Liver (tissue), 10 donors: ENCODE measurements at places on chromosomes 3 and 15. TPM values are rescaled to one million over a fixed set of nuclear protein-coding genes. Genes with fewer than 3 reads are reported as not detected.

DNA sequence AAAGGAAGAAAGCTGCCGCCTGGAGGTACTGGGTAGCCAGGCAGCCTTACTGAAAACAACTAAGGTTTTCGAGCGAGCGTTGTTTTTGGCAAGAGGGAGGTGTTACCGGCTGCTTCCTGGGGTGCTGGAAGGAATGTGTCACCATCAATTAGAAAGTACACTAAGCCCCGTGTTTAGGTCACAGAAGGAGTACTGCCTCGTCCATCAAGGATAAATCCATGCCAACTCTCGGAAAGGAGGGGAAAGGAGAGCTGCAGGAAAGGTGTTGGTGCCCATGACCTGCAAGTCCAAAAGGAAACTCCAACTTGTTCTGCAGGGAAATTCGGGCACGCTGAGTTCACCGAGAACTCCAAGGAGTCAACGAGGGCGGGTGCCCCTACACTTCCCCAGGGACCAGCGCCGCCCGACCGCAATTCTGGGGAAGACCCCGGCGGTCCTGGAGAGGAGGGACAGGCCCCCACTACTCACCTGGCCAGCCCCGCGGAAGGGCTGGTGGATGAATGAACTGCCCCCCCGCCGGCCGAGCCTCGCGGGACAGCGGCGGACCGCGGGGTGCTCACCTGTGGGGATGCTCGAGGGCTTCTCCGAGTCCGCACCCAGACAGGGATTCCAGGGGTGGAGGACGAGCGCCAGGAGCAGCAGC, 542 bp downstream of the PLOD2 start:
- peak; percentile 41 for DNase-seq
- no peaks in the 10 kb centered on the region for H3K36me3 ChIP-seq
- no peaks in the 10 kb centered on the region for H3K27me3 ChIP-seq

DNA sequence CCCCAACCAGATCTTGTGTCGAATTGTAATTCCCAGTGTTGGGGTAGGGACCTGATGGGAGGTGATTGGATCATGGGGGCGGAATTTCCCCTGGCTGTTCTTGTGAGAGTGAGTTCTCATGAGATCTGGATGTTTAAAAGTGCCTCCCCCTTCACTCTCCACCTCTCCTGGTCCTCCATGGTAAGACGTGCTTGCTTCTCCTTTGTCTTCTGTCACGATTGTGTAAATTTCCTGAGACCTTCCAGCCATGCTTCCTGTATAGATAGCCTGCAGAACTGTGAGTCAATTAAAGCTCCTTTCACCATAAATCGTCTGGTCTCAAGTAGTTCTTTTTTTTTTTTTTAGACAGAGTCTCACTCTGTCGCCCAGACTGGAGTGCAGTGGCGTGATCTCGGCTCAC, 42.3 kb downstream of the NR1D2 start:
- H3K36me3 ChIP-seq: no peaks in the 10 kb centered on the region
- DNase-seq: no peak
- H3K4me1 ChIP-seq: no peaks in the 10 kb centered on the region
- no peak overlapping the region for H3K4me3 ChIP-seq

- no peaks in the 10 kb centered on the region for H3K4me1 ChIP-seq
- H3K36me3 ChIP-seq: no peaks in the 10 kb centered on the region
- peak overlapping the region; percentile 58 for H3K27ac ChIP-seq
- no peak overlapping the region for H3K4me3 ChIP-seq
- no peak for DNase-seq
Measured at GRCh38 chr3:156483426-156483825, 71.5 kb downstream of the SSR3 start.

GRCh38 chr3:157939166-157939565, 167.1 kb downstream of the SHOX2 start:
- peaks cover 4% of the 10 kb centered on the region for H3K27me3 ChIP-seq
- no peak for DNase-seq
- H3K4me3 ChIP-seq: no peak overlapping the region
- no peaks in the 10 kb centered on the region for H3K36me3 ChIP-seq
- H3K27ac ChIP-seq: no peak overlapping the region

- H3K4me1 ChIP-seq: no peaks in the 10 kb centered on the region
- no peak overlapping the region for H3K27ac ChIP-seq
Measured at GRCh38 chr3:178288074-178288473, 248.2 kb upstream of the KCNMB2 start.

DNA sequence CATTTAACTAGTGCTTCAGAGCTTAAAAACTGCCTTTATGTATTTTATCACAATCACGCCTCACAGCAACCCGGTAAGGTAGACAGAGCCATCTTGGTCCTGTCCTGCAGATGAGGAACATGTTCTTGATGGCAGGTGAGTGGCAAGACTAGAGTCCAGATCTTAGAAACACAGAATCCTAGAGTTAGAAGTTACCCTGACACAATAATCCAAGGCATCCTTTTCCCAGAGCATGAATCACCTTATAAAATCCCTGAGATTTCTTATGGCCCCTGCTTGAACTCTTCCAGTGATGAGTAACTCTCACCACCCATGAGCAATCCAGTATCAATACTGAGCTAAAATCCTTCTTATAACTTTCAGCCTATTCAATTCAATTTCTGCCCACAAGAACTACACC, 16.9 kb downstream of the POPDC2 start:
- no peaks in the 10 kb centered on the region for H3K27me3 ChIP-seq
- H3K27ac ChIP-seq: no peak overlapping the region
- no peaks in the 10 kb centered on the region for H3K4me1 ChIP-seq
- no peak for DNase-seq
- no peaks in the 10 kb centered on the region for H3K36me3 ChIP-seq
- no peak overlapping the region for H3K4me3 ChIP-seq

GRCh38 chr3:70067860-70068521, 68.5 kb downstream of the SAMMSON start:
- no peak overlapping the region for H3K4me3 ChIP-seq
- DNase-seq: no peak

- no peaks in the 10 kb centered on the region for H3K27me3 ChIP-seq
- DNase-seq: no peak
- H3K36me3 ChIP-seq: no peaks in the 10 kb centered on the region
- H3K4me1 ChIP-seq: no peaks in the 10 kb centered on the region
- H3K4me3 ChIP-seq: no peak overlapping the region
- no peak overlapping the region for H3K27ac ChIP-seq
Measured at GRCh38 chr3:4008205-4008604, 209.0 kb downstream of the LRRN1 start.

- no peak overlapping the region for H3K4me3 ChIP-seq
- H3K4me1 ChIP-seq: peaks cover 2% of the 10 kb centered on the region
- no peaks in the 10 kb centered on the region for H3K36me3 ChIP-seq
- DNase-seq: no peak
- H3K27me3 ChIP-seq: no peaks in the 10 kb centered on the region
Measured at GRCh38 chr3:187798531-187799530, 53.6 kb upstream of the BCL6 start.

- H3K27me3 ChIP-seq: no peaks in the 10 kb centered on the region
- H3K4me3 ChIP-seq: no peak overlapping the region
- no peaks in the 10 kb centered on the region for H3K4me1 ChIP-seq
Measured at GRCh38 chr3:186152889-186153292, 44.0 kb upstream of the ETV5 start.

DNA sequence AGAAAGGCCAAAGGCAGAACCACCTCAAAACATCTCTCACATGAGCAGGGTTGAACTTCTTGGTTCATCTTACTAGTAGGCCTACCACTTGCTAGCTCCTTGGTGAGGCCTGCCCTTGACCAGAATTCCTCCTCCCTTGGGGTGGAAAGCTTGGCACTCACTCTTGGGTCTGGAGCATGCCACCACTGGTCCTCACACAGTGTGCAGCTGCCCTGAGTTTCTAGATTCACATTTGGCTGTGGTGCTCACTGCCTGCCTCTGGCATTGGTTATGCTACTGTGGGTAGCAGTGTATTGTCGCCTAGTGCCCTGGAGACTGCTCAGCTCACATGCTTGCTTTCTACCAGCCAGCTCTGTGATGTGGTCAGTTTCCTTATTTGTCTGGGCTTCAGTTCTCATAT, 23.7 kb downstream of the OXNAD1 start:
- peaks cover 21% of the 10 kb centered on the region for H3K36me3 ChIP-seq
- no peaks in the 10 kb centered on the region for H3K27me3 ChIP-seq
- H3K4me1 ChIP-seq: no peaks in the 10 kb centered on the region
- DNase-seq: no peak
- no peak overlapping the region for H3K27ac ChIP-seq

DNA sequence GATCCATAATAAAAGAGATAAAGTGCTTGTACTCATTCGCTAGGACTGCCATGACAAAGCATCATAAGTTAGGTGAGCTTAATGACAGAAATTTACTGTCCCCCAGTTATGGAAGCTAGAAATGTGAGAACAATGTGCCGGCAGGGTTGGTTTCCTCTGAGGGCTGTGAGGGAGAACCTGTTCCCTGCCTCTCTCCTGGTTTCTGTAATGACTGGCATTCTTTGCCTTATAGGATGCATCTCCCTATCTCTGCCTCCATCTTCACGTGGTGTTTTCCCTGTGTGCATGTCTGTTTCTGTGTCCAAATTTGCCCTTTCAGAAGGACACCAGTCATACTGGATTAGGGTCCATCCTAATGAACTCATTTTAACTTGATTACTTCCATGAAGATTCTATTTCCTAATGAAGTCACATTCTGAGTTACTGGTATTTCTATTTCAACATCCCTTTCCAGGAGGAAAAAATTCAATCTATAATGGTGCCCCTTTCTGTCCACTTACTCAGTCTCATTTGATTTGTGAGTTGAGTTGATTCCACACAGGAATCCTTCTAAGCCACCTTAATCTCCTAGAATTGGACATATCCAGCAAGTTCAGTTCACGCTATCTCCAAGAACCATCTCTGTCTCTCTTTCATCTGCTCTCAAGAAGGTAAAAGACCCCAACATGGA, 71.2 kb upstream of the LIPC start:
- no peaks in the 10 kb centered on the region for H3K4me1 ChIP-seq
- H3K36me3 ChIP-seq: no peaks in the 10 kb centered on the region
- no peak for DNase-seq
- no peak overlapping the region for H3K27ac ChIP-seq
- H3K27me3 ChIP-seq: no peaks in the 10 kb centered on the region

DNA sequence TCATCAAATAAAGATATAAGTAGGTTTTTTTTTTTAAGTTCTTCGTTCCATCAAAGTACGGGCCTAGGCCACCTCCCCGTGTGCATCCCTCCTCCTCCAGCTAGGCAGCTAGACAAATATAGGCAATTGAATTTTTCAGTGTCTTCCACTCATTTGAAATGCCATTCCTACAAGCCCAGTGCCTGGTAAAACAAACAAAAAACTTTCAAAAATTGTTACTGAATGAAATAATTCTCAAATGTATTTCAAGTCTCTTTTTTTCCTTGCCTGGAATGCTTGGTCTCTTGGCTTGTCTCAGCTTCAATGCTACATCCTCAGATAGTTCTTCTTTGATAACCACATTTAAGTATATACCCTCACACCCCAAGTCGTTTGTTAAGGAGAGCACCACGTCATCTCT, 3.8 kb downstream of the EIF2AK4 start:
- H3K27me3 ChIP-seq: no peaks in the 10 kb centered on the region
- peaks cover 13% of the 10 kb centered on the region for H3K4me1 ChIP-seq
- no peak for DNase-seq

- no peak for DNase-seq
- H3K27ac ChIP-seq: no peak overlapping the region
- no peaks in the 10 kb centered on the region for H3K4me1 ChIP-seq
- H3K36me3 ChIP-seq: no peaks in the 10 kb centered on the region
- no peak overlapping the region for H3K4me3 ChIP-seq
- H3K27me3 ChIP-seq: no peaks in the 10 kb centered on the region
Measured at GRCh38 chr3:21747966-21748555, 2.9 kb downstream of the ZNF385D start.

DNA sequence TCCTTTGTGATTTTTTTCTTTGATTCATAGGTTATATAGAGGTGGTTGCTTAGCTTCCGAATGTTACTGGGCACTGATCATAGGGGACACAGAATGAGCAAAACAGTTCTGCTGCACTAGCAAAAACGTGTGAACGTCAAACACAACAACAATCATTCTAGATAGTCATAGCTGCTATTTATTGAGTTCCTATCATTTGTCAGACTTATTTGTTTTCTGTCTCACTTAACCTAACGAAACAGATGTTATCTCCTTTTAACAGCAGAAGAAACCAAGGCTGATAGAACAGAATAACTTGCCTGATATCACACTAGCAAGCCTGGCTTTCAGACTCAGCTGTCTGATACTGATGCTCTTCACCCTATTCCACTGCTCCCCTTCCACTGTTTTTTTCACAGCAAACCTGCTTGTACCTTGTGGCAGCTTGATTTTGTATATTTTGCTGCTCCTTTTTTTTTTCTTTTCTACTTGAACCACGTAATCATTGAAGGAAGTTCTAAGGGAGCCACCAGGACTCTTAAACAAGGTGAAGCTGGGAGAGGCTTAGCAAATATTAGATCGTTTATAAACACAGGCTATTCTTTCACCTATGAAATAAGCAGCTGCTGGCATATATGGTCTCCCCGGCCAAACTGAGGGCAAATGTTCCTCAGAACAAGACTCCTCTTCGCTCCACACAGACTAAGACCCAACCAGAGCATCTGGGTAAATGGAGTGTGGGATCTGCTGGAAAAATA, 78.8 kb downstream of the MCF2L2 start:
- no peaks in the 10 kb centered on the region for H3K27me3 ChIP-seq
- no peaks in the 10 kb centered on the region for H3K4me1 ChIP-seq
- H3K4me3 ChIP-seq: no peak overlapping the region
- DNase-seq: no peak

DNA sequence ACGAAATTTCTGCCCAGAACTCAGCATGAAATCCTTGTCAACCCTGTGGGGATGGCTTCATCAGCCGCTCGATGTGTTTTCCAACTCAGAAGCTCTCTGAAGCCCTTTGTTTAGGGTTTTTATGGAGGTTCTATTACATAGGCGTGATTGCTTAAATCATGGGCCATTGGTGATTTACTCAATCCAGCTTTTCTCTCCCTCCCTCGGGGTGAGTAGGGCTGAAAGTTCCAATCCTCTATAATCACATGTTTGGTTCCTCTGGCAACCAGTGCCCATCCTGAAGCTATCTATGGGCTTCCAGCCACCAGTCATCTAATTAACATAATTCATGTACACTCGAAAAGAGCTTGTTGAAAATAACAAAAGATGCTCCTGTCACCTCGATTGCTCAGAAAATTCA, 51.6 kb downstream of the GATM start:
- H3K4me1 ChIP-seq: no peaks in the 10 kb centered on the region
- H3K36me3 ChIP-seq: no peaks in the 10 kb centered on the region
- no peaks in the 10 kb centered on the region for H3K27me3 ChIP-seq
- no peak overlapping the region for H3K27ac ChIP-seq
- H3K4me3 ChIP-seq: no peak overlapping the region

DNA sequence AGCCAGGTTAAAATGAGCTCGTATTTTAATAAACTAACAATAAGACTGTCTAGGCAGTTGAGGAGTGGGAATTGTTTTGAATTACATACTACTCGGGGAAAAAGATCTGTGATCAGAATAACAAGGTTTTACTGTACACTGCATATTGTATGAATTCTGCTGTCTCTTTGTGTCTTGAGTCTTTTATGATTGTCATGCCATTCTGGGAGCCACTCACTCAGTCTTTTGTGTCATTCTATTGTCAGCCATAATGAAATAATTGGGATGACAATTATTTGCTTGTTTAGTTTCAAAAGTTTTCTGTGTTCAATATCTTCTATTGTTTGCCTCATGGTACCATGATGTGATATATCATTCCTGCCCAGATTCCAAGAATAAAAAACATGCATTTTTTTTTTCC, 339.6 kb upstream of the TBL1XR1 start:
- H3K4me3 ChIP-seq: no peak overlapping the region
- no peak overlapping the region for H3K27ac ChIP-seq
- H3K36me3 ChIP-seq: no peaks in the 10 kb centered on the region
- H3K4me1 ChIP-seq: no peaks in the 10 kb centered on the region

The TUSC7 gene
- total RNA-seq: not detected

The MTFMT gene
- 14.7 TPM for total RNA-seq

The P2RY1 gene
- 7.5 TPM for total RNA-seq

The ACVR2B gene
- total RNA-seq: 7.4 TPM

The LRRC34 gene
- 0.42 TPM for total RNA-seq

The TIMP4 gene
- 1.7 TPM for total RNA-seq

The TMEM40 gene
- not detected for total RNA-seq

The MLF1 gene
- 3.3 TPM for total RNA-seq

The ECE2 gene
- total RNA-seq: not detected

The HHATL gene
- total RNA-seq: not detected

The FOXB1 gene
- total RNA-seq: not detected
